ENCODE measurements at places on chromosomes 4 and X. TPM values are rescaled to one million over a fixed set of nuclear protein-coding genes. Genes with fewer than 3 reads are reported as not detected.

DMRTC1 gene
- not detected for total RNA-seq

FAAH2 gene
- 1.5 TPM for total RNA-seq

SPANXB1 gene
- not detected for total RNA-seq

MAMLD1 gene
- 0.56 TPM for total RNA-seq

ESX1 gene
- total RNA-seq: not detected

FAM13A gene
- 8.1 TPM for total RNA-seq

F8A2 gene
- not detected for total RNA-seq

TIMP1 gene
- 823 TPM for total RNA-seq

MBTPS2 gene
- total RNA-seq: 6.9 TPM

MID1 gene
- total RNA-seq: 9.6 TPM

PTCHD1 gene
- total RNA-seq: 0.07 TPM

PLA2G12A gene
- 52.1 TPM for total RNA-seq

GPR143 gene
- 0.31 TPM for total RNA-seq

MAGEA9B gene
- not detected for total RNA-seq

MAP9 gene
- total RNA-seq: 4.5 TPM

OPN1LW gene
- not detected for total RNA-seq

CFAP47 gene
- total RNA-seq: not detected

TMEM35A gene
- total RNA-seq: 0.33 TPM

RGN gene
- total RNA-seq: 14.1 TPM

CT45A10 gene
- not detected for total RNA-seq

MEPE gene
- not detected for total RNA-seq

NXF2 gene
- total RNA-seq: not detected

MAML3 gene
- total RNA-seq: 5.8 TPM

CD99L2 gene
- 66.0 TPM for total RNA-seq

NDNF gene
- total RNA-seq: 5.4 TPM

MGARP gene
- 4.3 TPM for total RNA-seq

TMEM156 gene
- not detected for total RNA-seq

STAG2 gene
- total RNA-seq: 26.8 TPM

EPHA5 gene
- 0.24 TPM for total RNA-seq

ANK2 gene
- 169 TPM for total RNA-seq
